ENCODE measurements at places on chromosomes 13 and 19.
A peak's percentile ranks its signal among the peaks of the same experiment; 100 is the strongest.

DNA sequence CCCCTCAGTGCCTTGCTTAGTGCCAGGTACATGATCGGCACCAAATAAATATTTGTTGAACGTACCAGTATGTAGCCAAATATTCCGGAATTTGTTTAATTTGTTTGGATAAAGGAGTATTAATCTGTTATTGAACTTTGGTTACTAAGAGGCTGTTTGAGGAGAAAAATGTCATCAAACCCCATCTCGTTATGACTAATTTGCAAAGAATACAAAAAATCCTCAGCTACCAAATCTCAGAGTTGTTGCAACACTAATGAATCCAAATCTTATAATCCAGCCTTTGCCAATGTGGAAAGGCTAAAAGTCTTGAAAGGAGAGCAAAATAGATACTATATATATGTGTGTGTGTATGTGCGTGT, 79.5 kb downstream of the KLF5 start:
- DNase-seq: peak; percentile 36

DNA sequence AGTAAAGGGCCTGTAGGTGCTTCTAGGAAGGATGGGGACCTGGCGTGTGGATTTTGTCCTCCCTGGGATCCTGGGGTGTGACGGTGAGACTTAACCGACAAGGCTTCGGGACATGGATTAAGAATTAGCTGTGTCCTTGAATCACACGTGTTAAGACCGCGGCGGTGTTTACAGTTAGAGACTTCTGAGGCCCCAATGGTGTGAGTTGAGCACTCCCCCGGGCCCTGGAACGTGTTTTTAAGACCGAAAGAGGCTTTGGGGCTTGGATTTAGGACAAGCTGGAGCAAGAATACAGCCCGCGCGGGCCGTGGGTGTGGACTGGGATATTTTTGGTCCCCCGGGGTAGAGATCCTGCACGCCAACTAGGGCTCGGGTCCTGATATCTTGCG, 1.2 kb upstream of the SLC27A1 start:
- no peak for DNase-seq

DNA sequence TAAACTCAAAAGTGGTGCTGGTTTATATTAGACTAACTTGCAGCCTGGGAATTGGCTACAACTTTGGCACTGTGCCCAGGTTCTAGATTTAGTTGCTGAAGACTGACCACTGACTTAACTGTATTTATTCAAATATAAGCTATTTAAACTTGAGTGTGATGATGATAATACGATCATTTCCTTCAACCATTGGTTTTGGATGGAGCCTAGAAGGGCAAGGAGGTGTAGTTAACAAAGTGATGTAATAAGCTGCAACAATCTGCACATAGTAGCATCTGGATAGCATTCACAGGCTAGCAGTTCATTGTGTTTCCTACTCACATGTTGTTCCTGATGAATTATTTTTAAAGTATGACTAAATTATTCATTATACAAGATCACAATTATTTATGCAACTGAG, 55.2 kb upstream of the DACH1 start:
- DNase-seq: no peak

DNA sequence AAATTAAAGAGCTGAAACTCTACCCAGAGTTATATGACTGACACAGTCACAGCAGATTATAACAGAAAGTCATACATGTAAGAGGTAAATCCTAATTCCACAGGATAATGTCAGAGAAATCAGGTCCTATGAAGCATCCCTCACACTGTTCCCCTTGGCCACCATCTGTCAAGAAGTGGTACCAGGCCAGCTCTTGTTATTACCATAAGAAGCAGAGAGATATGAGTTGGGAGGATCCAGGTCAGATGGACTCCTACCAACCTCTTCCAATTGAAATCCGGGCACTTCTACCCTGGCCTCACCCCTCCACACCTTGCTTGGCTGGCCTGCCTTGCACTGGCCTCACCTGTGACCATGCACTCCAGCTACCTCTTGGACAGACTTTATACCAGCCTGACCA, 353.2 kb downstream of the DNAJC15 start:
- DNase-seq: no peak

GRCh38 chr13:67075239-67075638, 154.9 kb downstream of the PCDH9 start:
- no peak for DNase-seq

DNA sequence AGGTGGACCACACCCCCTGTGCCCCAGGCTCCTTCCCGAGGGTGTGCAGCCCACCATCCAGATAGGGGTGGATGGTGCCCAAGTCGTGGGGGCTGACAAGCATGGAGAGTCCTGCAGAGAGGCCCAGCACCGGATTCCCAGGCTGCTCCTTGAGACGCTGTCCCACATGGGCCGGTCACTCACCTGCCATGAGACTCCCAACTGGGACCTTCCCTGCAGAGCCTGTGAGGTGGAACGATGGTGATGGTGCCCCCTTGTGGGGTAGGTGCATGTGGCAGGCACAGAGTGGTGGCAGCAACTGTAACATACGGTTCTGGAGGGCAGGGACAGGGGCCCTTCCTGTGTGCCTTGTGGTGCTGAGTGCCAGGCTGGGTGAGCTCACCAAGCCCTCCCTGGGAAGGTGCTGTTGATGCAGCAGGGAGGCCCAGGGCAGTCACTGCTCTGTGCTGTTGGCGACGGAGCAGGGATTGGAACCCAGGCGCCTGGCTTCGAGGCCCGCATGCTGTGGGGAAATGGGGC, 33.1 kb downstream of the PPP1R37 start:
- DNase-seq: peak; percentile 62

- no peak for DNase-seq
These were observed 283.0 kb downstream of the SHISA2 start for GRCh38 chr13:25768838-25769237.
